ENCODE measurements at places on chromosomes 16 and 17.

DNA sequence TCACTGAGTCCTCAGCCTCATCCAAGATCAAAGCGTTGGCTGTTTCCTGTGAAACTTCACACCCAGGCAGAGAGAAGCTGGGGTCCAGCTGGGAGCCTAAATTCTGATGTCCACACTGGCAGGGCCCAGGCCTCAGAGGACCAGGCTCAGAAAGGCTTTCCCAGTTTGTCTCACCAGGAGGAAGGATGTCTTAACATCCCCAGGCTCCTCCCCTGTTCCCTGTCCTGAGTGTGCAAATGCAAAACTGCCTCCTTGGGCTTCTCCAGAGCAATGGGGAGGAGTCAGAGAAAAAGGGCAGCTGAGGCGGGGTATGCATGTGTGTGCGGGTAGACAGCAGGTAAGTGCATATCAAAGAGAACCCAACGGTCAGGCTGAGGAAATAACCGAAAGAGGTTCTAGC, 45.7 kb downstream of the CUEDC1 start:
- DNase-seq, result no peak

- no peak for DNase-seq
These were observed 10.4 kb downstream of the METTL22 start for GRCh38 chr16:8631818-8632465.

- DNase-seq, result no peak
These were observed at the start of gene TNS4 for GRCh38 chr17:40501499-40501911. TSS of gene TNS4 (minus strand) at chr17:40501623. CDS start at chr17:40496425, 5,198 bp downstream.

- peak; percentile 24 for DNase-seq
These were observed at the start of gene DDX42 for GRCh38 chr17:63774141-63774968. TSS of gene DDX42 (plus strand) at chr17:63774170. CDS start at chr17:63787050, 12,880 bp downstream.

- no peak for DNase-seq
These were observed 63.3 kb upstream of the HSBP1 start for GRCh38 chr16:83744441-83744981.

DNA sequence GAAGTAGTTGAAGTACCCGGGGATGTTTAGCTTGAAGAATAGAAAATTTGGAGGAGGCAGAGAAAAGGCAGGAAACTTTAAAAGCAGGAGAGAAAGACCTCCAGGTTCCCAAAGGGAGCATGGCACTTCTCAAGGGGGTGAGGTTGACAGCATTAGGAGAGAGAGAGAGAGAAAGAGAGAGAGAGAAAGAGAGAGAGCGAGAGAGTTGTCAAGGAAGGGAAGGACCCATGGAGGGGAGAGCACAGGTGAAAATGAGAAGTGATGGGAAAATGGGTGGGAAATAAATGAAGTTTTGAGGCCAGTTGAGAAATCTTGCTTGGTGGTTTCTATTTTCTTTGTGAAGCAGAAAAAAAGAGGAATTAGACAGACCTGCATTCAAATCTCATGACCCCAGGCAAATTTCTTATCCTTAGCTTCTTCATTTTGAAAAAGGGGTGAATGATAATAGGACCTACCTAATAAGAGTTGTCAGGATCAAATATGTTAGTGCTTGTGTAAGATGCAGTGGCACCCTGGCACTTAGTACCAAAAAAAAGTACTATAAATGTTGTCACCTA, 24.0 kb downstream of the PRKCB start:
- no peak for DNase-seq

- no peak for DNase-seq
These were observed 225.5 kb downstream of the STX8 start for GRCh38 chr17:9350080-9350479.

DNA sequence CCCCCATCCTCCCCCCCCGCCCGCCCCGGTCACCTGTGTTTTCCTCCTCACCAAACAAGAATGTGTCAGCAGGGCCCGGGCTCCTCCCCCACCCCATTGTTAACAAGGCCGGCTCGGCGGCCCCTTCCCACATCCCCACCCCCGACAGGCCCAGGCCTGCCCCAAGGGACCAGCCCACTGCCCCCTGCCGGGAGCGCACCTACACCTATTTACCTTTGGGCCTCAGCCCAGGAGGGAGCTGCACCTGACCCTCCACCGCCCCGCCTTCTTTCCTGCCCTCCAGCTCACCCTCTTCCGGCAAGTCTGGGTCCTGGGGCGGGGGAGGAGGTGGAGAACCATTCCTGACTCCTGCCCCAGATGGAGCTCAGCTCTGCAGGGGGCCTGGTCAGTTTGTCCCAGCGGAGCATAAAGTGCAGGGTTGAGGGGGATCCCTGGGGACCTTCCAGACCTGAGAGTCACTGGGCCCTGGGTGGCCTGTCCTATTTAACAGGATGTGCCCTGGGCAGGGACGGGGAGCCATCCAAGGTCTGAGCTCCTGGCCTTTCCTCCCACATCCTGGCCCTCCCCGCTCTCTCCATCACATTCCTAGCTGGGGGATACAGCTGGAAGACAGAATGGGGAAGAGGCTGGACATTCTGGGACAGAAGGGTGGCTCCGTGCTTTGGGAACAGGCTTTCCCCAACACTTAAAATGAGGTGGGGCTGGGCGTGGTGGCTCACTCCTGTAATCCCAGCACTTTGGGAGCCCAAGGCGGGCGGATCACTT, 8.3 kb downstream of the FOXJ1 start:
- DNase-seq, result peak; percentile 94

GRCh38 chr16:50445621-50446555, 77.1 kb upstream of the BRD7 start:
- DNase-seq, result no peak

DNA sequence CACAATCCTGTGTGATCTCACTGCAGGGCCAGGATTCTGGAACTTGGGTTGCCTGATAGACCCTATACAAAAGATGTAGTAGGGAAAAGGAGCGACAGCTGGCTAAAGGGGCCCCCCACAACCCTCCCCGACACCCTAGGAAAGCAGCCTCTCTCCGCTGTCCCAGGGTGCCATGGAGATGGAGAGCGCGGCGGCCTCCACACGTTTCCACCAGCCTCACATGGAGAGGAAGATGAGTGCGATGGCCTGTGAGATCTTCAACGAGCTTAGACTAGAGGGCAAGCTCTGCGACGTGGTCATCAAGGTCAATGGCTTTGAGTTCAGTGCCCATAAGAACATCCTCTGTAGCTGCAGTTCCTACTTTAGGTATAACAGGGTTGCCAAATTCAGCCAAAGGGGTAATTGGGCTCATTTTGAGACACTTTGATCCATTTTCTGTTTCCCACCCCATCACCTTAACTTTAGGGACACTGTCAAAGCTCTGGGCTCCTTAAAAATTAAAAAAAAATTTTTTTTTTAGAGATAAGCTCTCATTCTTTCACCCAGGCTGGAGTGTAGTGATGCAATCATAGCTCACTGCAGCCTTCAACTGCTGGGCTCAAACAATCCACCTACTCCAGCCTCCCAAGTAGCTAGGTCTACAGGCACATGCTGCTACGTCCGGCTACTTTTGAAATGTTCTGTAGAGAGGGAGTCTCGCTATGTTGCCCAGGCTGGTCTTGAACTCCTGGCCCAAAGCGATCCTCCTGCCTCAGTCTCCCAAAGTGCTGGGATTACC, at the start of gene KLHL10:
TSS of gene KLHL10 (plus strand) at position 65 of the 778 bp plus-strand sequence. CDS start at position 173, 108 bp downstream.
- DNase-seq, result no peak

DNA sequence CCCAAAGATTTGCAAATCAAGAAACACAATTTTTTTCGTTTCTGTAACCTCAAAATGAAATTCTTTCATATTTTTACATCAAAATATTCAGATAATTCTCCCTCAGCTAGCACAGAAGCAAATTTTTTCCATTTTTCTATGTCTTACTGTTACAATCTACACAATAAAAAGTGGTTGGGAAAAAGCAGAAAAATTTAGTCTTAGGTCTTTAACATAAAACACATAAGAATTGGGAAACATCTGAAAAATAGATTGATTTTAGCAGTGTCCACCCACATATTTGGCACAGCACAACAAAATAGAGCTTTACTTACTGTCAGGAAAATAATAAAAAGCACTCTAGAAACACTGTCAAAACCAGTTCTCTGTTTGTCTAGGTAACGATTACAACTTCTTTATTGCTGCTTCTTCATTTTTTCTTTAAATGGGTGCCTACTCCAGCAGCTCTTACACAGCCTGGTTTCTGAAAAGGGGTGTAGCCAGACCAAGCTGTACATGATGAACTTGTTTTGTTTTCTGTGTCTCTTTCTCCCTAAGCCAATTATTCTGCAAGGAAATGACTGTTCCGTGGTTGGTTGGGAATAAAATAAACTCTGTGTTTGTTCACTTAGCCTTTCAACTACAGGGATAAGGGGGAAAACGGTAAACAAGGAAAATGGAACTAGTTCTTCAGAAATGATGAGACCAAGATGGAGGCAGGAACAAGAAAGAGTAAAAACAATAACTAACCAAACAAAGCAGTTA, at the start of gene ABCA6:
TSS of gene ABCA6 (minus strand) at position 465 of the 744 bp plus-strand sequence. CDS start 1,192 bp downstream, outside the sequence.
- DNase-seq, result no peak

DNA sequence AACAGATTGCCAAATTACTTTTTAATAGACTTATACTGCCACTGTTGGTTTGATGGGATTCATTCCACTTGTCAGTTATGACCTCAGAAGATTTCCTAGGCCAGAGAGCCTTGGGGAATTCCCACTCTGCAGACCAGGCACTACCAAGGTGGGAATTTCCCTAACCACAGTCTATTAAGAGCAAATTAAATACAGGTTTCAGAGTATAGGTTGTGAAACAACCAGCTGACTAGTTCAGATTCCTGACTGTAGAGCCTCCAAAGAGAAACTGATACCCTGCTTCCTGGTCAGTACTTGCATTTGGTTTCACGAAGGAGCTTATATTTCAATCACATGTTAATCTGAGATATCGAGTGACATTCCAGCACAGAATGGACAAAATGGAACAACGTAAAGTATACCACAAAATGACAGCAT, 186.5 kb downstream of the STX8 start:
- DNase-seq, result no peak

DNA sequence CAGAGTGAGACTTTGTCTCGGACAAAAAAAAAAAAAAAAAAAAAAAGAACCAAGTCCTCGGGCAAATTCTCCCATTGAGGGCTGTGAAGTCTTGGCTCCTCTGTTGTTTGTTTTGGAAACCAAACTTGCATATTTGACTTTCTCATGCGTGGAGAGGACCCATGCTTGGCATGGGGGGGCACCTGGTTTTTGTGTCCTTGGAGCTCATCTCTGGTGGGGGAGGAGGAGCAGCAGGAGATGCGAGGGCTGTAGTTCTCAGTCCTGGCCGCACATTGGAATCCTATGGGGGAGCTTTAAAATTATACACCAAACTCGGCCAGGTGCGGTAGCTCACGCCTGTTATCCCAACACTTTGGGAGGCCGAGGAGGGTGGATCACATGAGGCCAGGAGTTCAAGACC, 74.5 kb downstream of the ABCC6 start:
- DNase-seq, result no peak

DNA sequence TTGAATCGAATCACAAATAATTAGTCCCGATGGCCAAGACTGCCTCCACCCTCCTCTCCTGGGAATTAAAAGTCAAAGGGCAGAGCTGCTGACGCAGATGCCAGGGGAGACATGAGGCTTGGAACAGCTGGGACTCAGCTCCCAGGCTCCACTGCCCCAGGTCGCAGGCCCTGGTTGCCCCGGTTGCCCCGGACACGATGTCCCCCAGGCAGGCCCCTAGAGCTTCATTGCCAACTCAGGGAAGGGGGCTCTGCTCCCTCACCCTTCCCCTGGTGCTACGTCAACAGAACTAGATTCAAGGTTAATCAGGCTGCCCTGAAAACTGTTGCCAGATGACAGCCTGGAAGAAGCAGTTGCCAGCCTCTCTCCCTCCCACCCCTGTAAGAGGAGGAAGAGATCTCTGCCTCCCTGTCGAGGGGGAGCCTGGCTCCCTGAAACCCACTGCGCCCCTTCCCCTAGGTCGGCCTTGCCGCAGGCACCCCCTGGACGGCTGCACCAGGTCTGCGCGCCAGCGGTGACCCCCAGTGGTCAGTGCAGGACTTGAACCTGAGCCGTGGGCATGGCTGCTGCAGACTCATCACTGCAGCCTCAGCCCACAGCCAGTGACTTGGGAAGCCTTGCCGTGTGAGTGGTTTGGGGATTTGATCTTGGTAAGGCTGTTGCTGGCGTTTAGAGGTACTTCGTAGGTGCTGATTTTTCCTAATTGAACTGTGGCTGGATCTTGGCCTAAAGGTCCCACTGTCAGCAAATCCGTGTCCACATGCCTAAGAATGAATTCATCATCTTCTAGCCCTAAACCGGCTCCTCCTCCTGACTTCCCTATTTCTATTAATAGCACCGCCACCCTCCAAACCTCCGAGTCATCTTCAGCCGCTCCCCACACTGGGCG, 84.1 kb upstream of the TOB1 start:
- peak; percentile 17 for DNase-seq

GRCh38 chr17:10380631-10381408, 8.0 kb upstream of the MYH13 start:
- DNase-seq, result no peak

GRCh38 chr16:74769586-74770190, 4.9 kb downstream of the FA2H start:
- DNase-seq, result no peak

DNA sequence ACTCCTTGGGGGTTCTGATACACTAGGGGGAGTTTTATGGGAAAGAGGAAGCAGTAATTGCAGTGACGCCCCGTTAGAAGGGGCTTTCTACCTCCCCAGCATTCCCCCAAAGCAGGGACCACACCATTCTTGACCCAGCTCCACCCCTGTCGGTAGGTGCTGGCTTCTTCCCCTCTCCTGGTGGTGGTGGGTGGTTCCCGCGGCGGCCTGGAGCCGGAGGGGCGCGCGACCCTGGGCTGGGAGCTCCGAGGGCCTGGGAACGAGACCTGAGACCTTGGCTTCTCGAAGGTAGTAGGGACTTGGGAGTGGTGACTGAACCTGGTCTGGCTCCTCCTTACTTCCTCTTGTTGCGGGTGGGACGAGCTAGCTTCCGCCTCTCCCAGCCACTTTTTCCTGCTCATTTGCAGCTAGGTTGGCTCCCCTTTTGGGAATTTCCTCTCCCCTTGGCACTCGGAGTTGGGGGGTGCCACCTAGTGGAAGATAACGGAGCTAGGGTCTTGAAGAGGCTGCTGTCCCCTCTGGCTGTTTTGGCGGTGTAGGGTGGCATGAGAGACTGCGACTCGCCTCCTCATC, 438 bp downstream of the GRN start:
- DNase-seq, result peak; percentile 64

- DNase-seq, result no peak
These were observed 41.9 kb upstream of the NSRP1 start for GRCh38 chr17:30074730-30075129.

DNA sequence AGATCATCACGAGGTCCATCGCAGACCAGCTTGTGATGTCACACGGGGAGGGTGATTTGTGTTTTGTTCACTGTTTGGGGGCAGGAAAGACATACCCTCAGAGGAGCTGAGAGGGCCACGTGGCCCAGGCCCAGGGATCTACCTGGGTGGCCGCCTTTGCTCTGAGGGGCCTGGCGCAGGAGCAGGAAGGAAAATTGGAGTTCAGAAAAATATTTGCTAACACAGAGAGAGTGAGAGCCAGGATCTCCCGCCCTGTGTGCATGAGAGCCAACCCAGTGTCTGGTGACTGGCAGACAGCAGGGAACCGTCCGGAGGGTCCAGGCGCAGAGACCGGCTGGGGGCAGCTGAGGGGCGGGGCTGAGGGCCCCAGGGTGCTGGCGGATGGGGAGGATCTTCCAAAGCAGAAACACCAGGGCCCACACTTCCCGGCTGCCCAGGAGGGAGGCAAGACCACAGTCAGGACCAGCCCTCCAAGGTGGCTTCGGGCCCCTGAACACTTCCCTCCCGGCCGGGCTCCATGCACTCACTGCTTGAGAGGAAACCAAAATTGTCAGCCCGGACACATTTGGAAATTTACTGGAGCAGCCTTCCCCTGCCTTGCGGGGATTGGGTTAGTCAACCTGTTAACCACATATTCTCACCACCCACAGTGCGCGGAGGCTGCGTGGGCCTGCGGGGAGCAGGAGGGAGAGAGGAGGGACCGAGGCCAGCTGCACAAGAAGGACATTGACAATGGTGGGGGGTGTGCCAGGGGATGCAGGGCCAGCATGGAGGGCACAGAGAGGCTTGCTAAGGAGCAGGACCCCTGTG, 52.6 kb downstream of the RBFOX3 start:
- DNase-seq, result no peak

GRCh38 chr17:74525781-74526288, 5.4 kb downstream of the CD300LB start:
- DNase-seq, result no peak

Measured in NCI-H1105 treated with DMSO at 0.1 percent for 48 hours (cell line).